ENCODE measurements at places on chromosomes 7 and 10. TPM values are rescaled to one million over a fixed set of nuclear protein-coding genes. Genes with fewer than 3 reads are reported as not detected.

GRM3 gene
- total RNA-seq, result not detected

ACTR3C gene
- 9.3 TPM for total RNA-seq

SDK1 gene
- total RNA-seq, result 0.31 TPM

DKK1 gene
- total RNA-seq, result not detected

CPXM2 gene
- not detected for total RNA-seq

SPAG6 gene
- not detected for total RNA-seq

TLL2 gene
- not detected for total RNA-seq

NFKB2 gene
- 67.1 TPM for total RNA-seq

PSMA2 gene
- 58.4 TPM for total RNA-seq

CYP2W1 gene
- not detected for total RNA-seq

MEST gene
- total RNA-seq, result 5.0 TPM

RNF148 gene
- total RNA-seq, result not detected

Data from mononuclear cell (primary cell).